ENCODE measurements at places on chromosomes 3 and 15.

DNA sequence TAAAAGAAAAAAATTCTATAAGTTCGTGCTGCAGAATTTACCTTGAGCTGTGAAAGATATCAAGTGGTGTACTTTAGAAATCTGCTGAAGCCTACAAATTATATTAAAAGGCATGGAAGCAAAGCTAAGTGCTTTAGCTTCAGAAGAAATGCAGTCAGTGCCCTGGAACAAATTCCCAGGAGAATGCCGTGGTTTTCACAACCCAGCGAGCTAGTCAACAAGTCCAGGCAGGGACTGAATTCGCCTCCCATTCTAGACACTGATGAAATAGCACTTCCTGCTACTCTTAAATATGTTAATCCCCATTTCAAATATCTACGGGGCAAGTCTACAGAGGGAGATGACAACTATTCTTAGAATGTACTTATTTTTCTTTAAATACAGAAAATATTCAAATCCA, 326.4 kb upstream of the IGF1R start:
- no peak for DNase-seq

DNA sequence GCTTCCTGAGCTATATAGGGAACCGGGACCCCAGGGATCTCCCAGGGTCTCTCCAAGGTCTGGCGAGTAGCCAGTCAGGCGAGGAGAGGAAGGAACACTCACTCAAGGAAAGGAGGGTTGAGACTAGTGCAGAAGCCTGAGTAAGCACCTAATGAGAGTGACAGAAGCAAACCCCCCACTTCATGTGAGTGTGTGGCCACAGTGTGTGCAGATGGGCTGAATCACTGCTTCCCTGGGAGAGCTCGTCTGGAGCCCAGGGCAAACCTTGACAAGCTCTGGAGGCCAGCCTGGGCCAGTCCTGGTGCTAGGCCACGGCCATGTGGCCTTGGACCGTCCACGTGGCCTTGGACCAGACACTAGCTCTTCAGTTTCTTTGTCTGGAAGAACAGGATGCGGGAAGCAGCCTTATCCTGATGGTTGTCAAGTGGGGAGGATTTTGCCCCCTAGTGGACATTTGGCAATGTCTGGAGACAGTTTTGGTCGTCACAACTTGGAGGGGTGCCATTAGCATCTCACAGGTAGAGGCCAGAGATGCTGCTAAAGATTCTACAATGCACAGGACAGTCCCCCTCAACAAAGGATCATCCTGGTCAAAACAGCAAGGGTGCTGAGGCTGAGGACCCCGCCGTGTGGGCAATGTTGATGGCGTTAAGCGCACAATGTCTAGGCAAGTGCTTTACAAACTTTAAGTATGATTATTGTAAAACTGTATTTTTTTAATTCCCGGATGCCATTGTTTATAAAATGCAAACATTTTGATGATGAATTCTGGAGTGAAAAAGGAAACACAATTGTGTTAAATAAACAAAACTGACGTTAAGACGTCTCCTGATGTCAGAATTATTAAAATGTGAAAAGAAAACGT, 34.8 kb upstream of the CTSH start:
- no peak for DNase-seq

- no peak for DNase-seq
These were observed 112.5 kb upstream of the CADPS start for GRCh38 chr3:62987721-62988120.

GRCh38 chr15:101431748-101432147, 57.8 kb downstream of the PCSK6 start:
- no peak for DNase-seq

GRCh38 chr3:66441129-66441528, 59.7 kb downstream of the LRIG1 start:
- no peak for DNase-seq

GRCh38 chr15:52207191-52207590, 16.0 kb upstream of the GNB5 start:
- no peak for DNase-seq

- no peak for DNase-seq
These were observed 2.5 kb upstream of the CERS3 start for GRCh38 chr15:100531204-100531603.

DNA sequence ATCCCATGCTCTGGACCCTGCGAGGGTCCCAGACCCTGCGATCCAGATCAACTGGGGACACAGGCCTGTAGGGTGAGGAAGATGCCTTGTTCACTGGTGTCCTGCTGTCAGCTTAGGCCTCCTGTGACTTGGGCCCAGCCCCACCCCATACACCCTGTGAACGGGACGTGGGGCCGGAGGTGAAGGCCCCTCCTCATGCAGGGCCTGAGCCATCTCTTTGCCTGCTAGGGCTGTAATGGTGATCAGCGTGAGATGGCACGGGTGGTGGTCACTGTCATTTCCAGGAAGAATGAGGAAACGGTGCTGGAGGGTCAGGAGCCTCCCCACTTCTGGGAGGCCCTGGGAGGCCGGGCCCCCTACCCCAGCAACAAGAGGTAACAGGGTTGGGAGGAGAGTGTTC, 12.4 kb downstream of the VILL start:
- DNase-seq = no peak

Data from activated gamma-delta T cell (primary cell).